ENCODE measurements at places on chromosomes 16 and 17.

DNA sequence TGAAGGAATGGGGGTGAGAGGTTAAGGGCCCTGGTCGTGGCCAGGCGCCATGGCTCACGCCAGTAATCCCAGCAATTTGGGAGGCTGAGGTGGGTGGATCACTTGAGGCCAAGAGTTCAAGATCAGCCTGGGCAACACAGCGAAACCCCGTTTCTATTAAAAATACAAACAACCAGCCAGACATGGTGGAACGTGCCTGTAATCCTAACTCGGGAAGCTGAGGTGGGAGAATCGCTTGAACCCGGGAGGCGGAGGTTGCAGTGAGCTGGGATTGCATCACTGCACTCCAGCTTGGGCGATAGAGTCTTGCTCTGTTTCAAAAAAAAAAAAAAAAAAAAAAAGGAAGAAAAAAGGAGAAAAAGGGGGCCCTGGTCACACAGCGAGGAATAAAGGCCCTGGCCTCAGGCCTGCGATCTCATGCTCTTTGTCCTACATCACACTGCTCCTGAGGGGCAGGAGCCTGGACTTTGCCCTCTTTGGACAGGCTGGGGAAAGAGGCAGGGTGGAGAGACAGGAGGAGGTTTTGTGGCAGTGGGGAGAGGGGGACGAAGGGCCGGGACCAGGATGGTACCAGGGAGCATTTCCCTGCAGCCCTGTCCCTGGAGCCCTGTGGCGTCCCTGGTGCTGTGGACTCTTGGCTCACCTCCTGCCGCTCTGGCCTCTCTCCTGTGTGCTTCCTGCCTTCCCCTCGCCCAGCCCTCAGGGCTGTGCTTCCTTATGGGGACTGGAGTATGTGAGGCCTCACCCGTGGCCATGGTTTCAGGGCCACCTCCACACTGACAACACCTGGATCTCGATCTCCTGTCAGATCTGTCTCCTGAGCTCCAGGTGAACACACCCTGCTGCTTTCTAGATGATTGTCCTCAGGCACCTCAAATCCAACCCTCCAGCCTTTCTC lies 19.7 kb upstream of the SLC25A19 start:
- no peak for DNase-seq

DNA sequence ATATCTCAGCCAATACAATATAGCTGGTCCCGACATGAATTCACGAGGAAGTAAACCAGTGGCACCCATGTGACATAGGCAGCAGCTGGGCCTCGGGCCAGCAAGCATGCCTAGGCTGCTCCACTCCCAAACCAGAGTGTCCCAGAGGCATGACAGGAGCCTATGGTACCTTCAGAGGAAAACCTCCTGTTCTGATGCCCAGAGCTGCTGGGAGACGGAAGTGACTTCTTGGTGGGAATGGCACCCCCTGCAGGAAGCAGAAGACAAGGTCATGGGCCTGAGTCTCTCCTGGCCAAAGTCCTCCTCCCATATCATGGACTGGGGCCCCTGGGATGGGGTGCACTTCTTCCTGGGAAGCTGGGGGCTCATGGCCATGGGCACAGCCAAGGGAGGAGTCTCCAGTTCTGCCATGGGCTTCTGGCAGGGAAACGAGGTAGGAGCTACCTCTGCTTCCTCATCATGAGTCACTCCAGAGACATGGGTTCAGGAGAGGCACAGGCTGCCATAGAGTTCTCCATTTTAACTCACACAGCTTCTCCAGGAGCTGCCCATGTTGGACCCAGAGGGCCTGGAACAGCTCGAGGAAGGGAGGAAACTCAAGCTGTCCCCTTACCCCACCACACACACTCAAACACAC lies 13.4 kb downstream of the FBF1 start:
- DNase-seq = no peak

DNA sequence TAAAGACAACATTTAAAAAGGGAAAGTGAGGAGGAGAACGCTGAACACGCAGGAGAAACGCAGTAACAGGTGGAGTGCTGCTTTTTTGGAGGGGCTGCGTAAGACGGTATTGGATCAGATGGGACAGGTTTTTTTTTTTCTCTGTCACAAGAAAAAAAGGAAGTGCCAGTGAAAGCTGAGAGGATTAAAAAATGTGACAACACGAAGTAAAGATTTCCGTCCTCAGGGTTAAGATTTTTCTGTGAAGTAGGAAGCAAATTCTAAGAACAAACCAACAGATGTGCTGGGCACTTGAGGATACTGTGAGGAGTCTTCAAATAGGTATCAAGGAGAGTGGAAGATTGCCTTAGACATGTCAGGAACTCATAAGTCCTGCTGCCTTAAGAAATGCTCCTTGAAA lies 5.8 kb upstream of the ABCA9 start:
- DNase-seq = no peak

DNA sequence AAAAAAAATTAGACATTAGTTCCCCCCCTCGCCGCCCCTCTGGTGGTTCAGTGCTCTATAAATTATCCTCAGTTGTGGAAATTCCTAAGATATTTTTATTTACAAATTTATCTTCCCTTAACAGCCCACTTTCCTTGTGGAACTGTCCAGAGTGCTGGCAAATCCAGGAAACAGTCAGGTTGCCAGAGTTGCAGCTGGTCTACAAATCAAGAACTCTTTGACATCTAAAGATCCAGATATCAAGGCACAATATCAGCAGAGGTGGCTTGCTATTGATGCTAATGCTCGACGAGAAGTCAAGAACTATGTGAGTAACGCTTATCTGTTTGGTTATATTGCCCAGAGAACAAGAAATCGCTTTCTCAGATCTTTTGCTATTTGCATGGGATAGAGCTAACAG lies 2.9 kb downstream of the KPNB1 start:
- no peak for DNase-seq

GRCh38 chr16:65278874-65279273 lies 157.0 kb upstream of the CDH11 start:
- no peak for DNase-seq

- peak; percentile 88 for DNase-seq
These were observed at the start of gene UNKL for GRCh38 chr16:1414532-1415260. Gene UNKL, minus strand, starts transcription at chr16:1414704. Its CDS starts 13 bp downstream, at chr16:1414691.

- no peak for DNase-seq
These were observed 28.2 kb downstream of the FCSK start for GRCh38 chr16:70482624-70483023.

DNA sequence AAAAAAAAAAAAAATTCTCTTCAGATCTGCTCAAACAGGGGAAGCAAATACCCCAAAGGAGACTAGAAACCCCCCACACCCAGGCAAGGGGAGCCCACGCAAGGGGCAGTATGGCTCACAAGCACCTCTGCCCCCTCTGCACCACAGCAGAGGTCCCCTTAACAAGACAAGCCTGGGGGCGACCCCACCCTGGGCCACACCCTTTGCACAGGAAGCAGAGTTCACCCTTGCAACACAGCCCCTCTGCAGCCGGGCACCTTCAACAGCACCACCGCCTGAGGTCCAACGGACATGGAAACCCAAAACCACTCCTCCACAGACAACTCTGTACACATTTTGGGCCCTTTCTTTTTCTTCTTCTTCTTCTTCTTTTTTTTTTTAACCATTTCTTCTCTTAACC lies 12.8 kb downstream of the AXIN1 start:
- DNase-seq = no peak

DNA sequence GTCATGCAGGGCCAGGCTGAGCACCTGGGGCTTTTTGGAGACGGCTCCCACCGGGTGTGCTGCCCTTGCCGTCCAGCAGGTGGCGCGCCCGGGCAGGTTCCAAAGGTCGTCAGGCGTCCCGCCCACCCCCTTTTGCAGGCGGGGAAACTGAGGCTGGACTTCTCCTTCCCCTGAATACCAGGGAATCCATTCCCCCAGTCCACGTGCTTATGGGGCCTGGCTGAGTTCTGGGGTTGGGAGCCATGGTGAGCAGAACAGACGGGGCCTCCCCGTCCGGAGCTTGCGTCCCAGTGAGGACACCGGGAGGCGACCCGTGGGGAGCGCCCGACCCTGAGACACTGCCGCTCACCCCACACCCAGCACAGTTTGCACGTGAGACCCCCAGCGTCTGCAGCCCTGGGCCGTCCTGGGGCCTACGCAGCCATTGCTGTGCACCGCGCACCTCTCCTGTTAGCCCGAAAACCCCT lies 51.8 kb upstream of the JPH3 start:
- DNase-seq = peak; percentile 62

DNA sequence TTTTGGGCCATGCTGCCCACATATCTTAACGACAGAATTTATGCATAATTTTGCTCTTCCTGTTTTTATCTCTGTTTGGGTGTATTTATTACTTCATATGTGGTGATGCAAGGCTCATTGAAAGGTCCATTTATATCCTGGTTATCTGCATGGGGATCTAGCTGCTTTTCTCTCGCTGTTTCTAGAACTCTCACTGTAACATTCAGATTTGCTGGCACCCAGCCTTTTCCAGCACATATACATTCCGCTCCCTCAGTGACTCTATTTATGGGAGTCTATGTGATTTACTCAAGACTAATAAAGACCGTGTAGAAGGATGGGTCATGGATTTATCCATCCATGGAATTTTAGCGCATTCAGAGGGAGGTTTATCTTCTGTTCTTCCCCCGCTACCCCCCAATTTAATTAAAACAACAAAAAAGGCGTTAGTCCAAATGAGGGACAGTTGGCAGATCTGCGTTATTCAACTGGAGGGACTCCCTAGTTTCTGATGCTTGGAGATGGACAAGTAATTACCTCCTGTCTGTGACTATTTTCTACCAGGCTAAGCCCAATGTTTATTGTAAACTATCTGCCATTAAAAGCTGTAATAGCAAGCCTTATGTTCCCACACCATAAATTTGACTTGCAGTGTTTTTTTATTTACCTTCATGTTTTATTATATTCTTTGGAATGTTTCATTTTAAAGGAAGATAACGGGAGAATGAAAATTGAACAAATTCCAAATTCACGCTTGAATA lies 19.8 kb upstream of the MARCHF10 start:
- no peak for DNase-seq

GRCh38 chr17:2158396-2158780 lies 103.5 kb downstream of the HIC1 start:
- DNase-seq = no peak

DNA sequence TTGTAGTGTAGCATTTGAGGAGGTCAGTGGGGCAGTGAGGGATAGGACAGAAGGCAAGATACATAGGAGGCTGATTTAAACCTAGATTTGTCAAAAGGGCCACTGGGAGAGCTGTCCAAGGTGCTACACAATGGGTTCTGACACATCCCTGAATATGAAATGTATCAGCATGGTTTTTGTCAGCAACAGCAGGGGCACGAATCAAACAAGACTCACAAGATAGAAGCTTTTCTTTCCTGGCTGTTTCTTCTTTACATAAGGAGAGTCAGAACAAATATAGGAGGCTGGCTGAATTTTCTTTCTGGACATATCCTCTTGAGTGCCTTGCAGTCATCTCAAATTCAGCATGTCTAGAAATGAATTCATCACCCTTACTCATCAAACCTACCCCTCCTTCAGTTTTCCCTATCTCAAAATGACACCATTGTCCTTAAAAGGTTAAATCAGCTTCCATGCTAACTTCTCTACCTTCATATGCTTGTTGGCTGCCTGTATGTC lies 130.5 kb downstream of the NPIPB5 start:
- no peak for DNase-seq

DNA sequence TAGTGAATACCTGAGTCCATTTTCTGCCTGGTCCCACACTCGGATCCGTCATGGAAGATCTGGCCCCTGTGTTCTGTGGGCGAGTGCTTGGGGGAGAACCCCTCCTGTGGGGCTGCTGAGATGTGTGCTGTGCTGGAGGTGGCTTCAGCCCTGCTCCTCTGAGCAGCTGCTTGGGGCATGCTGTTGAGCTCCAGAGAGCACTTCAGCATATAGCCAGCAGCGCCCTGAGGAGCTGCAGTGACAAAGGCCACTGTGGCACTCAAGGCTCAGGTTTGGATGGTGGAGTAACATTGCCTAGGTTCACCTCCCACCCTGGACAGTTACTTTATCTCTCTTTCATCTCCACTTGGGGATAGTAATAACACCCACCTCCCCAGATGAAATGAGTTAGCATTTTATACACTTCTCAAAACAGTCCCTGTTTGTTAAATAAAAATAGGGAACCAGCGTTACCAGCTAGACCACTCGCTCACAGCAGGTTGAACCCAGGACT lies 75.3 kb downstream of the KSR1 start:
- DNase-seq = no peak

DNA sequence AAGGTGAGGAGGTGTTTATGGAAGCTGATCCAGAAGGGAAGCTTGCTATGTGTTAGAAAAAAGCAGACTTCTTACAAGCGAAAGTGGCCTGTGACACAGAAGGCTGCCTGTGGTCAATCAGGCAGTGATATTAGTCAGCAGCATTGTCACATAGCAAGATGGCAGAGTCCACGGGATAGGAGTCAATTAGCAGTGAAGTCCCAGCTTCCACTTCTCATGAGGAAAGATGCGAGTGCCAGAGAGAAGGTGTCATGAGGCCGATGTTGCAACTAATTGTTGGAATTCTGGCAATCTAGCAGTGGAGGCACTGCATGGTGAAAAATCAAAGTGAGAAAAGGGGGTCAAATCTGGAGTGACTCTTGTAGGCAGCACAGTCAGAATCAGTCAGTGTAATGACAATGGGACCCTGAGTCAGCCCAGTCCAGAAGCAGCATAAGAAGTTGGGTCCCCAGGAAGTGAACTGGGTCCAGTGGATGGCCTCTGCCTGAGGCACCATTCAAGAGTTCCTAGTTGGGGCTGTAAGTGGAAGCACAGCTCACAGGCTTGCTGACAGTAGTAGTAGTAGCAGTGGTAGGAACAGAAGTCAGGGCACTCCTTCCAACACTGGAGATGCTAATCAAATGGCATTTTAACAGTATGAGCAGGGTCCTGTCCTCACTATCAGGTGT lies 85.1 kb downstream of the TNFRSF13B start:
- no peak for DNase-seq

GRCh38 chr16:83887564-83887963 lies 11.4 kb upstream of the MLYCD start:
- no peak for DNase-seq

GRCh38 chr17:64787255-64787920 lies 125.3 kb upstream of the SMURF2 start:
- peak; percentile 9 for DNase-seq

GRCh38 chr17:77470800-77471733 lies 330.3 kb downstream of the SEC14L1 start:
- DNase-seq = no peak
